ENCODE measurements at places on chromosomes 5 and 9.

GRCh38 chr5:79189439-79190234 is 46.3 kb upstream of the JMY start:
- no peak for DNase-seq

DNA sequence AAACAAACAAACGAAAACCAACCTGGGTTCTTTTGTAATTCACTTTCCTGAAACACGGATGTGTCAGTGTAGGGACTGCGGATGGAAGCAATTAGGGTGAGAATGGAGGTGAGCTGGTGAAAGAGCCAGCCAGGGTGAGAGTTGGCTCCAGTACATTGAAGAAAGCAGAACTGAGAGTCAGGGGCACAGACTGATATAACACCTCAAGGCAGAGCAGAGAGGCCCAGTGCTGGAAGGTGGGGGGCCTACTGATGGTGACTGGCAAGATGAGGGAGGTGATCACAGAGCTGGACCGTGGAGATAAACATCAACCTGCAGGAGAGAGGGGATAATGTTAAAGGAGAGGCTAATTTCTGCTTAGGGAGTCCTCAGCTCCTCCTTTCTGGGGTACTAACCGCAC is 221.1 kb downstream of the MAN2A1 start:
- no peak for DNase-seq

DNA sequence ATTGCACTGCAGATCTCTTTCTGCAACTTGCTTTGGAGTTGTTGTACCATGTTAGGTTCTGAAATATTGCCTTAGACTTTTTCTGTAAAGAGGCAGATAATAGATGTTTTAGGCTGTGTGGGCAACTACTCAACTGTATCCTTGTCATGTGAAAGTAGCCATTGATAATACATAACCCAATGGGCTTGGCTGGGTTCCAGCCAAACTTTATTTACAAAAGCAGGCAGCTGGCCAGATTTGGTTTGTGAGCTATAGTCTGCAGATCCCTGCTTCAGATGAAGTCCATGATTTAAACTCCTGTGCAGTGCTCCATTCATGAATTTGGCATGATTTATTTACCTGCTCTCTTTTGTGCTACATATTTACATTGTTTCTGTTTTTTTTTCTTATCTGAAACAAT is 300.4 kb downstream of the IRX2 start:
- DNase-seq = no peak

DNA sequence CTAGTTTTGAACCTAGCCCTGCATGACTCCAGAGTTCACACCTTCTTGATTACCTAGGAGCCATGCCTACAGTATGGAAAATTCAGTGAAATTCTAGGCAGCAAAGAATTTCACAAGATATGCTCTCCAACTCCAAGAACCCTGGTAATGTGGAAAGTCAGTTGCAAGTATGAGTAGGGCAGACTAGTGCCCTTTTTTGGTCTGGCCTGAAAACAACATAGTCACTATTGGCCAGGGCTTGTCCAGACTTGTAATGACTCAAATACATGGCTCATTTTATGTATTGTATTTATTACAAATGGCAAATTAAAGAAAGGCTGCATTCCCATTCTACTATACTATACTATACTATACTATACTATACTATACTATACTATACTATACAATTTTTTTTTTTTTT is 160.4 kb downstream of the ESM1 start:
- DNase-seq = no peak

DNA sequence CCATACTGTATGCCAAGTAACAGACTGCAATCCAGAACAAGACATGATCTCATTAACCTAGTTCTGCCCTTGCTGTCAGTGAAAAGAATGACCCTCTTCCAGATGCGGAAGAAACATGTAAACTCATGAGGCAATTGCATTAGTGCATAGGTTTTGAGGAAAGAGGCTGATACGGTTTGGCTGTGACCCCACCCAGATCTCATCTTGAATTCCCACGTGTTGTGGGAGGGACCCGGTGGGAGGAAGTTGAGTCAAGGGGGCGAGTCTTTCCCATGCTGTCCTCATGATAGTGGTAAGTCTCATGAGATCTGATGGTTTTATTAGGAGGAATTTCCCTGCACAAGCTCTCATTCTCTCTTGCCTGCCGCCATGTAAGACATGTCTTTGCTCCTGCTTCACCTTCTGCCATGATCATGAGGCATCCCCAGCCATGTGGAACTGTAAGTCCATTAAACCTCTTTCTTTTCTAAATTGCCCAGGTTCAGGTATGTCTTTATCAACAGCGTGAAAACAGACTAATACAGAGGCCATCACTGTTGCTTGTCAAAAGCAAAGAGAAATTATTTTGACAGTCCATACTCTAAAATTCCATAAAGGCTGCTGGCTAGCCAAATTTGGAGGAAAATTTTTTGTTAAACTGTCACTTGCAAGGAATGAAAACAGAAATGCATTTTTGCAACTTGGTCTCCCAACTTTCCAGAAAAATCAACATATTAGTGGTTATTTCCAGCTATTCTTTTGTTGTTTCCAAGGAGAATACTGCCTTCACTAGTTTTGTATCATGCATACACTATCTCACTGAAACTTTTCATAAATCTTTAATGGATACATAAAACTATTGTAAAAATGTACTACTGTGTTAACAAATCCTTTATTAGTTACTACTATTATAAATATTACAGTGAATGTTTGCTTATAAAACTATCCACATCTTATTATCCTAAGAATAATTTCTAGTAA is 3.2 kb upstream of the ARL15 start:
- no peak for DNase-seq

- DNase-seq = no peak
These were observed 60.8 kb downstream of the TTLL11 start for GRCh38 chr9:122032346-122032745.

DNA sequence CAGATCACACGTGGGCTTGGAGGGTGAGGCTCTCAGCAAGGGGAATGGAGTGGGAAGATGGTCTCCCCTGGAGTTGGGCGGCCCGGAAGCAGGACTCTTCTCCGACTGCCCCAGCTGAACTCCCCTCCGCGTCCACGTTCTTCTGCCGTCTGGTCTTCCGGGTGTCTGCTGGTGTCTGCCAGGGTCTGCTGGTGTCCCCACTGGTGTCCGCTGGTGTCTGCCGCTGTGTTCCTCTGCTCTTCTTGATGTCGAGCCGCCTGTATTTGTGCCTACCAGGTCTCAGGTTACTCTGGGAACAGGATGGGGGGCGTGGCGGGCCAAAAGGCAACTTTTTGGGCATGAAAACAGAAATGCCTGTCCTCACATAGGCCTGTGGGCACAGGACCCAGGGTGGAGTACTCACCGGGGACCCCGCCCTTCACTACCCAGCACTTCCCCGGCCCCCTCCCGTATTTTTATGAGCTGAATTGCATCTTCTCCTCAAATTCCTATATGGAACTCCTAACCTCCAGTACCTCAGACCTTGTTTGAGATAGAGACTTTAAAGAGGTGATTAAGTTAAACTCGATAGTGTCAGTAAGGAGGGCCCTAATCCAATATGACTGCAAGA is 675.4 kb downstream of the SEMA5A start:
- no peak for DNase-seq

All from stimulated activated CD8-positive, alpha-beta memory T cell treated with anti-CD3 and anti-CD28 coated beads, Interleukin-4, amount 100 ng/mL, for 1 hour (primary cell).